ENCODE measurements at places on chromosomes 11 and 22.

DNA sequence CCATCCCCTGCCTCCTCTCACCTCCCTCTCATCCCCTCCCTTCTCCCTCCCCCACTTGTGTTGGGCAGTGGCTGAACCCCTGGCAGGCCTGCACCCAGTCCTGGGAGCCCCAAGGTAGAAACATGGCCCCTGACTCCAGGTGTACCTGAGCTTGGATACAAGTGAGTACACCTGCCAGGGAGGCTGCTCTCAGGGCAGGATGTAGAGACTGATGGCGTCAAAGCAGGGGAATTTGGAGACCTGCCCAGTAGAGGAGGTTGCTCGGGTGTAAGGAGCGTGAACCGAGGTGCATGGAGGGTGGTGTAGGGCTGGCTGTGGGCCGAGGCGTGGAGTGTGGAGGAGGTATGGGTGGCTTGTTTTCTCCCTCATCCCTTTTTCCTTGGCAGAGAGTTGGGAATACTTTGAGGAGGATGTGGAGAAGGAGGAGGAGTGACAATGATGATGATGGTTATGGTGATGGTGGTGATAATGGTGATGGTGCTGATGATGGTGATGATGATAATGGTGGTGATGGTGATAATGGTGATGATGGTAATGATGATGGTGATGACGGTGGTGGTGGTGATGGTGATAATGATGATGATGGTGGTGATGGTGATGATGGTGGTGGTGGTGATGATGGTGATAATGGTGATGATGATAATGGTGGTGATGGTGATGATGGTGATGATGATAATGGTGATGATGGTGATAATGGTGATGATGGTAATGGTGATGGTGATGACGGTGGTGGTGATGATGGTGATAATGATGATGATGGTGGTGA, 12.3 kb downstream of the MRGPRG start:
- no peak for DNase-seq

DNA sequence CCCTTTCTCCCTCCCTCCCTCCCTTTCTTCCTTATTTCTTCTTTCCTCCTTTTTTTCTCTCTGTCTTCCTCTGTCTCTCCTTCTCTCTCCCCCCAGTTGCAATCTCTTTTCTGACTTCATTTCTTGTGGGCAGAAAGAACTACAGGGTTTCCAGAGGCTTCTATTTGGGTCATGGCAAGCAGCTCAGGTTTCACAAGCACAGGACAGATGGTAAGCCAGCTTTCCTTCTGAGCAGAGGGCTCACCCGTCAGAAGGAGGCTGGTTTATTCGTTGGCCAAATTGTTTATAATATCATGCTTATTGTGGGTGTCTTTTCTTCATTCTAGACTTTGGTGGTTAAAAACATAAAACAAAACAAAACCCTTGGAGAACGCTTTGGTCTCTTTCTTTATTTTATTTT, 58.9 kb upstream of the CLMP start:
- DNase-seq, result no peak

DNA sequence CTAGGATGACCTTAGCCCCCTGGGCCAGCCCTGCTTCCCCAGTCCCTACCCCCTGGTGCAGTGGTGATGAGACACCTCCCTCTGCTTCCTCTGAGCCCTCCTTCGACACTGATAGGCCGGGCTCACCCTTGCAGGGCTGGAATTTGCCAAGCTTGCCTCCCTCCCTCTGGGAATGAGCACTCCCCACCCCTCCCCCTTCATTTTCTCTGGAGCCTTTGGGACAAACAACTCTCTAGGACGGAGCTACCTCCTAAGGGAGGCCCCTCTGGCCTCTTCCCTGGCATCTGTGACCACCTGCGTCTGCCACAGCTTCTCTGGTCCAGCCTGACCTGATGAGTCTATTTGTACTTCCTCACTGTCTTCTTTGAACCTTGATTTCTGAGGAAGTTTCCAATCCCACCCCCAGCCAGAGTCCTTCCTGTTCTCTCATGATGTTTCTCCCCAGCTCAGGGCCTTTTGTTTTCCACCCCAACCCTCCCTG, 53.3 kb upstream of the ADA2 start:
- no peak for DNase-seq

- no peak for DNase-seq
These were observed 1.4 kb upstream of the OR52M1 start for GRCh38 chr11:4543561-4543960.

- DNase-seq, result no peak
These were observed 6.7 kb upstream of the SEPTIN5 start for GRCh38 chr22:19707347-19708290.

- no peak for DNase-seq
These were observed 21.9 kb downstream of the SBF2 start for GRCh38 chr11:10272132-10272531.

- no peak for DNase-seq
These were observed 437.5 kb downstream of the TBC1D22A start for GRCh38 chr22:47199979-47200272.

- no peak for DNase-seq
These were observed 106.7 kb downstream of the GGTLC2 start for GRCh38 chr22:22751043-22751603.

DNA sequence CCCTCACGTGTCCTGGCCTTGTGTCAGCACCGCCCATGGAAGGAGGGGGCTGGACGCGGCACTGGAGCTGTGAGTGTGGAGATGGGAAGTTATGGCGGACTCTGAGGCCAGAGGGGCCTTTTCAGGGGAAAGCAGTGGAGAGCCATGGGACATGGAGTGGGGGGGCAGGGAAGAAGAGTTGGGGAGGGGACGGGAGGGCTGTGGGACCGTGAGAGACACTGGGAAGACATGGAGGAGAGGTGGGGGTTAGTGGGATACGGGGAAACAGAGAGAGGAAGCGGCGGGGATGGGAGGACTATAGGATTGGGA, 58.2 kb downstream of the FBXO7 start:
- DNase-seq, result no peak

- DNase-seq, result no peak
These were observed 43.0 kb downstream of the DBX1 start for GRCh38 chr11:20117291-20117690.

- DNase-seq, result no peak
These were observed 66.3 kb downstream of the ZC3H12C start for GRCh38 chr11:110159476-110159875.

DNA sequence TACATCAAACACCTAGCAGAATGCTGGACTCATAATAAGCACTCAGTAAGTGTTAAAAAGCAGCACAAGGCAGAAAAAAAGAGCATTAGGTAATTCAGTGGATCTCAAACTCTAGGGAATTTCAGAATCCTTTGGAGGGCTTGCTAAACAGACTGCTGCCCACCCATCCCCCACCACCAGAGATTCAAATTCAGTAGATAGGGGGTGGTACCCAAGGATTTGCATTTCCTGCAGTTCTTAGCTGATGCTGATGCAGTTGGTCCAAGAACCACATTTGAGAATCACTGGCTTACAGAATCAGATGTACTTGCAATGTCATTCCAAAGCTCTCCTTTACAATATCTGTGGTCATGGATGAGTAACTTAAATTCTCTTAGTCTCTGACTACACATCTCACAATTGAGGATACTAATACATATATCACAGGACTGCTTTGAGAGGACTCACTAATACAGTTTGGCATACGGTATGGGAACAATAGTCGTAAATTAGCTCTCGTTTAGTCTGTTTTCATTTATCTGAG, 664.5 kb downstream of the KCNA4 start:
- no peak for DNase-seq

GRCh38 chr22:43363315-43364168, 20.4 kb upstream of the SCUBE1 start:
- no peak for DNase-seq

GRCh38 chr22:47304191-47304831, 541.9 kb downstream of the TBC1D22A start:
- DNase-seq, result no peak

DNA sequence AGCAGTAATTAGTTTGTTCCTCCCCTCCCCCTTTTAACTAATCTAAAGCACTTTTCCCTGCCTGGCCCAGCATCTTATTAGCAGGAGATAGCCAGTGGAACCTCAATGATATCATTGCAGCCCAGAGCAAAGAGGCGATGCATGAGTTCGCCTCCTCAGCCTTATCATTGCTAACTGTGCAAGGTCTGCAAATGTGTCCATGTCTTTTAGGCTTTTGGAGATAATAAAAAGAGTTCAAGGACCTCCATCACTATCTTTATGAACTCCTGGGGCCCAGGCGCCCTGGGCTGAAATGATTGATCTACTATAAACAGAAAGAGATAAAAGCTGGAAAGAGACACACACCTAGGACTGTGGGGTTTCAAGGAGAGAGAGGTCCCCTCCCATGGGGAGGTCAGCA, 124.2 kb upstream of the TBCEL start:
- DNase-seq, result no peak
